ENCODE measurements at places on chromosomes 2 and 18.

DNA sequence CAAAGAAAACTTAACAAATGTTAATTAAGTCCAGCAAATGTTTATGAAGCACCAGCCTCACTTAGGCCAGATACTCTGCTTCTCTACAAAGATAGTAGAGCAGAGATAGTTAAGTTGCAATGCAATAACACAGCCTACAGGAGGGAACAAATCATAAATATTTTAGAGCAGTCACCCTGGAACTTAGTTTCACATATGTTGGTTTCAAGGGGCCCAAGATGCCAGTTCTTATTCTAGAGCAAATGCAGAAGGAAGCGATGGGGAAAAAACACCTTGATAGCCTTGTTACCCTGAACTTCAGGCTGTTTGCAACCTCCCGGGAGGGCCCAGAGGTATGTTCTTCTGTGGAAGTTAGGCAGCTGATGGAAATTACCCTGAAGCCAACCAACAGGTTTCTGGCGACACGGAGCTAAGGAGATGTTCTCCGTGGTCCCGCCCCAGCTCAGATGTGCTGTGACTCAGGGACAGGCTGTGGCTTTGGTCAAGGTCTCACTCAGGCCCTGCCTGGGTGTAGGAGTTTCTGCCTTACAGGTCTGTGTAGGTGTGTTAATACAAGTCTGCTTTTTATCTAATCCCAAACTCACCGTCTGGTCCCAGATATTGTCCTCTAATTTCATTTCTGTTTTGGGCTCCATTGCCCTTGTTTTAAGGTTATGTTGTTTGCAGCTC, 3.8 kb downstream of the CTIF start:
- DNase-seq, result no peak

DNA sequence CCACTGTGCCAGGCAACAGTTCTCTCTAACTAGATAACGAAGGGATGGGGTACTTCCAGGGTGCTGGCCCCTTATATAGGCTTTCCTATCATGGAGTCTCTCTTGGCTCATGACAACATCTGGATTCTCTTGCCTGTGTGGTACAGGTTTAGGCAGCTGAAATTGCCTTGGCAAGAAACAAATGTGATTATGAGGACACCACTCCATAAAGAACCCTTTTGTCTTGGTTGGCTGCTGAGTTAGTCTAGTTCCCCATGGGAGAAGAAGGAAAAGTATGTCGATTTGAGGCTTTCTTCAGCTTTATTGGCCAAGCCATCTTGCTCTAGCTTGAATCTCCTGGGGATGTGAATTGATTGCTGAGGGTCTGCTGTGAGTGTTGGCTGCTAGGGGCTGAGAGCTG, 76.3 kb upstream of the ZCCHC2 start:
- DNase-seq, result no peak

- DNase-seq, result no peak
These were observed 1313.9 kb upstream of the ACVR2A start for GRCh38 chr2:146530886-146531285.

GRCh38 chr18:44602380-44602779, 78.3 kb upstream of the SETBP1 start:
- DNase-seq, result no peak

DNA sequence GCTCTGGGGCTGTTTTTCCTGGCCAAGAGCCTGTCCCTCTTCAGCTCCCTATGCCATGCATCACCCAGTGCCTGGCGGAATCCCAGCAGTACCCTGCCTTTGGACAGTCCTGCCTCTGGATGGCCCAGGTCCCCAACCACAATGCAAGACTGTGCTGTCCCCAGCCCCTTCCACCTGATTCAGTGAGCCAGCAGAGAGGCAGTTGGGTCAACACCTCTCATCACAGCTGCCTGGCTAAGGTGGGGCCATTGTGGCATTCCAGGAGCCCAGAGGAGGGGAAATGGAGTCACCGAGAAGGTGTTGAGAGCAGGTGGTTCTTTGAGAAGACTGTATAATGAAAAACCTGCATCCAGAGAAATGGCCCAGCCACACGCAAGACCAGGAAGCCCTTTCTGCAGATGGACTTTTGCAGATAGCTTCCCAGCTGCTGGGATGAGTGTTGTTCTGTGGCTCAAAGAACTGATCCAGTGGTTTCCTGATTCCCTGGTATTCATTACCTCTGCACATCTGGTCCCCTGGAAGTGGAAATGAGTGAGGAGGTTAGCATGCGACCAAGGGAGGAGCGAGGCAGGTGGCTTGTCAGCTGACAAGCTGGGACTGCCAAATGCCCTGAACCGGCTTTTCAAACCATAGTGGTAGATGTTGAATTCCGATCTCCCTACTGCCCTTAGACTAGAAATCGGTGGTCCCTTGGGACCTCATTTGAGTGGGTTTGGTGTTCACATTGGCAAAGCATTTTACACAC, 1.7 kb upstream of the ASPRV1 start:
- DNase-seq, result no peak

GRCh38 chr2:172211512-172211911, 108.8 kb upstream of the DLX2 start:
- no peak for DNase-seq

- DNase-seq, result no peak
These were observed 23.4 kb downstream of the CROCC2 start for GRCh38 chr2:240929364-240930095.

DNA sequence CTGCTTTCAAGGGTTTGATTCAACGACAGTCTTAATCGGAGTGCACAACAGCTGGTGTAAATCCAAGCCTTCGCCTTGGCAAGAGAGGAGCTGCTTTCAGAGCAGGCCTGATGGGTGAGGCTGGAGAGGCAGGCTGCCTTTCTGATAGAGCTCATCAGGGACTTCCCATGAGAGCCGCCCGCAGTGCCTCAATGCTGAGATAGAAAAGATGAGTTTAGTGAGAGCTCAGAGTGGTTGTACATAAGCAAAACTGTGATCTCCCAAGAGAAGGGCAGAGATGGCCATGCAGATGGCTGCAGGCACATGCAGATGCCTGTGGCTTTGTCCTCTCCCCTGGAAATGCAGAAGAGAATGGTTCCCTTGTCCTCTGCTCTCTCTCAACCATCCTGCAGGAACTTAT, 122.1 kb downstream of the ARL4C start:
- no peak for DNase-seq

GRCh38 chr18:60044290-60045006, 144.7 kb downstream of the PMAIP1 start:
- DNase-seq, result no peak
